Stimulated activated CD8-positive, alpha-beta memory T cell treated with anti-CD3 and anti-CD28 coated beads, Interleukin-7, amount 100 ng/mL, for 48 hours (primary cell): ENCODE measurements at places on chromosomes 2 and 18.

DNA sequence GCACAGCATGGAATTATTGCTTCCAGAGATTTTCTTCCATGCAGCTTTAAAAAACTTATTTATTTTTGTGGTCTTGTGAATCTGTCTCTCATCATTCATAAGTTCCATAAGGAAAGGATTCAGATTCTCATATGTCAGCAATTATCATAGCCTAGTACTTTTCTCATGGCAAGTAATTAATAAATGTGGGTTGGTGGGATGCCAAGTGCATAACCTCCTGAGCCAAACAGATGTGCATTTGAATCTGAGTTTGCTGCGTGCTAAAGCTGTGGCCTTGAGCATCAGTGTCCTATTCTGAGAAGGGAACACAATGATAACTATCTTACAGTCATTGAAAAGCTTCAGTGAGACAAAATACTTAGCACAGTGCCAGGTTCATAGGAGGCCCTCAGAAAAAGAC is 331.9 kb downstream of the PDE11A start:
- no peak for DNase-seq

DNA sequence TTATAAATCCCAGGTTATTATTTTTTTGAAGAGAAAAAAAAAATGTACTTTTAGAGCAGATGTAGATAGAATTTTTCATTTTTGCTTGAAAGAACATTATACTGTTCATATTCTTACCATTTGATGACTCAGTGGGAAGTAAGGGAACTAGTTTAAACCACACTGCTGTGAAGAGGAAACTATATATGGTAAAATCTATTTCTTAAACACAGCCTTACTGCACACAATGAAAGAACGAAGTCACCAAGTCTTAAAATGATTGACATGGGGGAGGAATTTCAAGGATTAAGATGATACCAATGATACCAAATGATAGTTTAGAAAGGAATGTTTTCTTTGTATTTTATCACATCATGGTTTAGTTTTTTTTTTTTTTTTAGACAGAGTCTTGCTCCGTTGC is 5.0 kb downstream of the ACTR2 start:
- no peak for DNase-seq

DNA sequence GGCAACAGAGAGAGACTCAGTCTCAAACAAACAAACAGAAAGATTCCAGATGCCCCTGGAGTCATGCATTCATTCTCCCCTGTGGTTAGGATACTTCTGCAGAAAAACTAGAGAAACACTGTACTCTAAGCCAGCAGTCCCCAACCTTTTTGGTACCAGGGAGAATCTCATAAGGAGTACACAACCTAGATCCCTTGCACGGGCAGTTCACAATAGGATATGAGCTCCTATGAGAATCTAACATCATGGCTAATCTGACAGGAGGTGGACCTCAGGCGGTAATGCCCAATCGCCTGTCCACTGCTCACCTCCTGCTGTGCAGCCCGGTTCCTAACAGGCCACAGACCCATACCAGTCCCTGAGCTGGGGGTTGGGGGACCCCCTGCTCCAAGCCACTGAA is 18.3 kb downstream of the PSME4 start:
- DNase-seq = no peak

DNA sequence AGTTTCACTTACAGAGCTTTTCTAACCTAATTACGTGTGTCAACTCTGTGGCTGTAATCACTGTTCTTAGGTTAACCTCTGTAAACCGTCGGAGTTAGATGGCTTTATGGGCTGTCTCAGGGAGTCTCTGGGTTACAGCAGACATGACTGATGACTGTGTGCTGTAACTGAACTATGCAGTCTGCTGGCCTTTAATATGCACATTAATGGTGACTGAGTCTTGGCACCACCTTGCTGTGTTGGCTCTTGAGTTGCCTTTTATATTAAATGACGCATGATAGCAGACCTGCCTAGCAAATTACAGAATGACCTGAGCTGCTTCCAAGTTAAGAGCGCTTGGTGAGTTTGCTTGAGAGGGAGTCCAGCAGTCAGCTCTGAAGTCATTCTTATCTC is 90.1 kb downstream of the ACKR3 start:
- no peak for DNase-seq

- no peak for DNase-seq
These were observed 930 bp downstream of the IL1B start for GRCh38 chr2:112835536-112836162.

GRCh38 chr2:174176898-174177297 is 71.4 kb downstream of the OLA1 start:
- DNase-seq = no peak

- no peak for DNase-seq
These were observed 258.4 kb downstream of the BCL11A start for GRCh38 chr2:60294901-60295635.

DNA sequence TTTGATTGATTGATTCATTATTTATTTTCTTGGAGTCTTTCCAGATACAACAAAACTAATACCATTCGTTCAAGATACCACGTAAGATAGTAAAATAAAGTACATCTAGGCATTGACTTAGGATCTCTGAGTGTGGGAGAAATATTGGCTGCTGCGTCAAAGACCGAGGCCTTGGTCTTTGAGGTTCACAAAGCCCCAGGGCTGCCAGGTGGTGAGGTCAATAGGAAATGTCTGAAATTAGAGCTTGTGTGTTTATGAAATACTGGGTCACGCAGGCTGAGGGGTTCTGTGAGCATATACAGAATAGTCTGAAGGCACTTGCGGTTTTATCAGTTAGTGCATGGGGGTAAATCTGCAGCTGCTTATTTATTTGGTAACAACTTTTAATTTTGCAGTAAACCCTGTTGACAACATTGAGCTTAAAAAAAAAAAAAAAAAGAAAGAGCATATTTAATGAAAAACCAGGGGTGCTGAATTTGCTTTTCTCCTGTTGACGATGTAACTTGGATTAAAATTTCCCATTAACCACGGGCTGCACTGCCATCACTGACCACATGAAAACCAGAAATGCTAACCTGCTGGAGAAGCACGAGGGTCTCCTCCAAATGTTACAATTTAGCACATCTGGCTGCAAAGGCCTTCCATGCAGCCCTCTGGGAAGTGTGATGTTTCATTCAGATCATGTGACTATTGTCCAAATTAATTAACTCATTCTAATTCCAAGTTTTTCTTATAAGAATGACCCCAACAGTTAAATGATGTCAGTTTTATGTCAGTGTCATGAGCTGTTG is 27.1 kb upstream of the SERPINB12 start:
- DNase-seq = no peak
